ENCODE measurements at places on chromosomes 2 and 18.

- DNase-seq, result no peak
Measured at GRCh38 chr2:113930448-113930847, 40.6 kb downstream of the ACTR3 start.

DNA sequence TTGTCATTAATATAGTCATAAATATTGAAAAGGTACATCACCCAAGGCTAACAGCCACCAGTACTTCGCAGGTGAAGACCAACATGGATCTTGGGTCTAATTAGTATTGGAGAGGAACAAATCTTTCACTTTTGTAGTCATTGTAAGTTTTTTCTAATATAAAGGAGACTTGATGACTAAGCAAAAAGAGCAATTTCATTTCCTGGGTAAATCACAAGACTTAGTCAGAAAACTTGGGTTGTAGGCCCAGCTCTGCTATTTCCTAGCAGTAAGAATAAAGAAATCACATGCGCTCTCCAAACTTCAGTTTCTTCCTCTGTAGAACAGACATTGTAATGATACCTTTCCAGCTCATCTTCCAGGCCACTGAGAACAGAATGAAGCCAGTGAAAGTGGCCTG is 40.9 kb downstream of the NRP2 start:
- no peak for DNase-seq

GRCh38 chr2:20378891-20379519 is 28.4 kb upstream of the PUM2 start:
- DNase-seq, result no peak

GRCh38 chr2:238032755-238033337 is 28.0 kb upstream of the SCLY start:
- DNase-seq, result no peak

- no peak for DNase-seq
Measured at GRCh38 chr2:74755386-74755785, 78.5 kb upstream of the HK2 start.

DNA sequence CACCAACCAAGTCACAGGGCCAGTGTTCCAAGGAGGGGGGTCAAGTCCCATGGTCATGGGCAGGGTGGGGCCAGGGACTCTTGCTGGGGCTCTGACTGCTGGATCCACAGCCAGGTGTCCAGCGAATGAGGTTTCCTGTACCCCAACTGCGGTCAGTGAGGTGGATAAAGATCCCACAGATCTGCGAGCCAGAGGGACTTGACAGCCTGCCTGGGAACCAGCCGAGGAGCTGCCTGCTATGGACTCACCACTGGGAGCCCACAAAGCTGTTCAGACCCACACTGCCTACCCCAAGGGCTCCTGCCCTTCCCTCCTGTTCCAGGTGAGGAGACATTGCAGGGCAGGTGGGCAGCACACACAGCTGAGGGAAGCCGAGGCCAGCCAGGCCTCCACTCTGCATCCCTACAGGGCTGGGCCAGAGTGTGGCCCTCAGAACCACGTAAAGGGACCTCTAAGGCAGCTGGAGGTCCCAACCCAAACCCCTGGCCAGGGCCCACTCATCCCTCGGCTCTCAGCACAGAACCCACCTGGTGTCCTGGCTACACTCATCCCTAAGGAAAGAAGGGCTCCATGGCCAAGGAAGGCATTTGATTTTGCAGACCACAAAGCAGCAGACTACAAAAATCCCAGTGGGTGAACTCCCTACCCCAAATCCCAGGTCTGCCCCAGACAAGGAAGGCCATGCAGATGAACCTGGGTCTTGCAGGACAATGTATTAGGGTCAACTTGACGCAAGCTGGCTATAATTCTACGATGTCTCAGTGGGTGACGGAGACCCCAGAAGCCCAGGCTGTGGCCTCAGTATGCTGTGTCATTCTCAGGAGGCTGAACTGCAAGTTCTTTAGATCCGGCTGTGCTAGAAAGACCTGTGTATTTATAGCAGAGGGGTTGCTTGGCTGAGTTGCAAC is 209.2 kb downstream of the MGAT5 start:
- DNase-seq, result no peak
